ENCODE measurements at places on chromosomes 5 and 9.
A peak's percentile ranks its signal among the peaks of the same experiment; 100 is the strongest.

GRCh38 chr5:80919678-80920196, 40.4 kb upstream of the RASGRF2 start:
- no peak for DNase-seq

DNA sequence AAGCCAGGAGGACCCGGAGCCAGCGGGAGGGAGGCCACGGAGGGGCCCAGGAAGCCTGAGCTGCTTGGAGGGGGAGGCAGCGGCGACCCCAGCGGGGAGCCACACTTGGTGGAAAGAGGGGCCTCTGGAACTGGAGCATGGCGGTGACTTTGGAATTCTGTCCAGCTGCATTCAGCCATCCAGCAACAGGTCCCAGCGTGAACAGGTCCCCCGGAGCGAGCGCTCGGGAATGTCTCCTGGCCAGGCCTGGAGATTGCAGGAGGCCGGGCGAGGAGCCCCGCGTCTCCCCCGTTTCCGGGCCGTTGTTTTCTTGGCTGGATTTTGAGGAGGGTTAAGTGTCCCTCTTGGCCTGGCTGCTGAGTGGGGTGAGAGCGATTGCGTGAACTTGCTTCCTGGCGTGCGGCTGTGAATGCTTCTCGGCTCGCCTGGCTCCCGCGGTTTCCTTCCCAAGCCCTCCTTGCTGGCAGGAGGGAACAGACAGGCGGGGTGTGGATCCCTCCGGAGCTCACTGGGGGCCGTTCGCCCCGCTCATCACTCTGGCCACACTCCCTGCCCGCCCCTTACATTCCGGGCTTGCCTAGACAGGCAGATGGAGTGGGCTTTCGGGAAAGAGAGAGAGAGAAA, 125.3 kb upstream of the IRX4 start:
- DNase-seq = no peak

GRCh38 chr9:131824953-131825495, 85.1 kb upstream of the RAPGEF1 start:
- no peak for DNase-seq

- DNase-seq = peak; percentile 38
These were observed 8.9 kb downstream of the CXCL14 start for GRCh38 chr5:135569755-135570452.

DNA sequence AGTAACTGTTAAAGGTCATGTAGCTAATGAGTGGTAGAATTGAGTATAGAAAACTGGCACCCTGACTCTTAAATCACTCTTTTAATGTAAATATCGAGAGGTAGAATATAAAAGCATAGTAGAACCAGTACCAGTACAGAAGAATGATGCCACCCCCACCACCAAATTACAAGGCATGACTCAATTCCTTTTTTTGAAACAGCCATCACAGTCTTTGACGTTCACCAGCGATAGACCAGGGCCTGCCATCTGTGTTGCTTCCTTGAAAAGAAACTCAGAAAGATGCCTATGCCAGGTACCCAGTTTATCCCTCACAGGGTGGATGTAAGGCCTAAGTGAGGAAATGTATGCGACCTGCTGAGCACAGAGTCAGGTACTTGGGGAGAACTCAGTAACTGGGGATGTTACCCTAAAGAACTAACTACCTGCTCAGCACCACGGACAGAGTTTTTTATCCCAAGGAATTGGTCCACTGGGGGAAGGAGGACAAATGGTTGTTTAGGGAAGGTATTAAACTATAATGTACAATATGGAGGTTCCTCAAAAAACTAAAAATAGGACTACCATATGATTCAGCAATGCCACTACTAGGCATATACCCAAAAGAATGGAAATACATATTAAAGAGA, 116.5 kb downstream of the BRINP1 start:
- DNase-seq = no peak

DNA sequence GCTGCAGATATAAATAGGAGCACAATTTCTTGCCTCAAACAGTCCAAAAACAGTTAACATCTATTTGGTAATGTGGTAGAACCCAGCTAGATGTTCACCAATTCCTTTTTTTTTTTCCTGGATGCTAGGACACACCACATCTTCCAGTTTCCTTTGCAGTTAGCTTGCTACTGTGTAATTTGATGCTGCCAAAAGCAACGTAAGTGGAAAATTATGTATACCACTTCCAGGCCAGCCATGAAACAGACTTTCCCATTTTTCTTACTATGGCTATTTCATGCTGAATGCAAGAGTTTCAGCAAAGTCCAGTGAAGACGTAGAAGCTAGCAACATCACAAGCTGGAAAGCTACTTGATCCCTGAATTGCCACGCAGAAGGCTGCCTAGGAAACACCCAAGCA, 667.2 kb downstream of the TLE1 start:
- DNase-seq = no peak

GRCh38 chr9:36125062-36125855, 11.3 kb upstream of the GLIPR2 start:
- DNase-seq = no peak
